Central memory CD4-positive, alpha-beta T cell (primary cell): ENCODE measurements at places on chromosomes 2 and 18.
A peak's percentile ranks its signal among the peaks of the same experiment; 100 is the strongest.

DNA sequence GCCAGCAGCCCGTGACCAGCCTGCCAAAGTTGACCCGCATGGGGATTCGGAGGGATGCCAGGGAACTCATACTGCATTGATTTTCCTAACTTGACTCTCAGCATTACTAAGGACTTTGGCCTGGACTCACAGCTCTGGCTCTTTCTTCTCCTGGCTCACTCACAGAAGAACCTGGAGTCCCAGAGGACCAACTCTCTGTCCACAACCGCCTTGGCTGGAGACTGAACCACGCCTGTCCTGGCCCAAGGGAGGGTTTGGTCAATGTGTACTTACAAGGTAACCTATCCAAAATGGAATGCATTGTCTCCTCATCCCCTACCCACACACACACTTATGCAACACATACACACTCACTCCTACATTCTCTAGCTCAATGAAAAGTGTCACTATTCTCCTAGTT is 135.6 kb upstream of the KLHL29 start:
- DNase-seq = no peak

- DNase-seq = no peak
Measured at GRCh38 chr2:16604236-16604635, 61.4 kb downstream of the CYRIA start.

DNA sequence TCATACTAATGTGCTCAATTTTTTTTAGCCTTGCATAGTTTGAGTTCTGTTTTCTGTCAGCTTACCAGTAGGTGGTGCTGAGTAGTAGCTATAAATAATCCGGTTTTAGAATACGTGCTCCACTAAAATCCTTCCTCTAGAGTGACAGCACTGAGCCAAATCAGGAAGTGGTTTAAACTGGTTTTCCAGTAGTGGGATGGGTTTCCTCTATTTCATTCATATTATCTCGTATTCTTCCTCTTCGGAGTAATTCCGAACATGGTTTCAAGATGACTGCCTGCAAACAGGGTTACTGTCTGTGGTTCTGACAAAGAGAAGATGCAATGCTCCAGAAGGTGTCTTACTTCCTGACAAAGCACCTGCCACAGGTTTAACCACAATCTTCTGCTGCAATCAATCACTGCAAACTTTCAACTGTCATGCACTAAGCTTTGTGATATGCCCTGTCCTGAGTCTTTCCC is 496.9 kb upstream of the VRK2 start:
- DNase-seq = no peak

GRCh38 chr2:15058721-15059157 is 426.2 kb downstream of the LRATD1 start:
- no peak for DNase-seq

DNA sequence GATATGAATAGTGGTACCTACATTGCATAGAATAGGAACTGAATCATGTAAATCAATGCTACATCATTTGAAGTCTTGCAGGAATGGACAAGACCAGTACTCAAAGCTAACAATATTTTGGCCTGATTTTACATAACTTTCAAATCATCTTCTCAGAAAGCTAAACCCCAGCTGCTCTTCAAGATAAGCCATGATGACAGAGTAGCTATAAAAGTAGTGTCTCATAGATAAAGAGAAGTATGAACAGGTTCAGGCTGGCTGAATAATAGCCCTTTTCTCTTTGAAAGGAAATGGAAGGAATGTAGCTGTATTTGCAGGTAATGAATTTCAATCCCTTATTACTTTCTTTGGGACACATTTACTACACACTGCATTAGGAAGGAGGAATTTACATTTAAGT is 28.2 kb downstream of the TSPYL6 start:
- DNase-seq = no peak

GRCh38 chr18:55477499-55477859 is 110.5 kb downstream of the TCF4 start:
- peak; percentile 1 for DNase-seq

DNA sequence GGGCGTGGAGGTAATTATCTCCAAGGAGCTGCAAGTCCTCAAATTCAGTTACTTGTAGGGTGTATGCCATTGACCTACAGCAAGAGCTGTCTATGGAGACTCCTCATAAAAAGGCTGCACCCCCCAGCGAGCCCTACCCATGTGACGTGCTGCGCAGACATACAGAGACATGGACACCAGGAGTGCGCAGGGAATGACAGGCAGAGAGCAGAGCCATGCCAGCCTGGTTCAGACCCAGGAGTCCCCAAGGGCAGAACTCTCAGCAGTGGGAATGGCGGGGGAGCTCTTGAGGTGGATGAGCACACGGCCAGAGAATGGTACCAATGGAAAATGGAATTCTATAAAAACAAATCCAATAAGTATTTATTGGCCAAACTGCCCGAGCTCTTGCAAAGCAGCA is 310.1 kb downstream of the MYCN start:
- DNase-seq = no peak

- no peak for DNase-seq
Measured at GRCh38 chr2:210503725-210504191, 27.2 kb upstream of the LANCL1 start.
